ENCODE measurements at places on chromosomes 5 and 9.

GRCh38 chr5:108747111-108747773 is 455 bp upstream of the FER start:
- no peak for DNase-seq

DNA sequence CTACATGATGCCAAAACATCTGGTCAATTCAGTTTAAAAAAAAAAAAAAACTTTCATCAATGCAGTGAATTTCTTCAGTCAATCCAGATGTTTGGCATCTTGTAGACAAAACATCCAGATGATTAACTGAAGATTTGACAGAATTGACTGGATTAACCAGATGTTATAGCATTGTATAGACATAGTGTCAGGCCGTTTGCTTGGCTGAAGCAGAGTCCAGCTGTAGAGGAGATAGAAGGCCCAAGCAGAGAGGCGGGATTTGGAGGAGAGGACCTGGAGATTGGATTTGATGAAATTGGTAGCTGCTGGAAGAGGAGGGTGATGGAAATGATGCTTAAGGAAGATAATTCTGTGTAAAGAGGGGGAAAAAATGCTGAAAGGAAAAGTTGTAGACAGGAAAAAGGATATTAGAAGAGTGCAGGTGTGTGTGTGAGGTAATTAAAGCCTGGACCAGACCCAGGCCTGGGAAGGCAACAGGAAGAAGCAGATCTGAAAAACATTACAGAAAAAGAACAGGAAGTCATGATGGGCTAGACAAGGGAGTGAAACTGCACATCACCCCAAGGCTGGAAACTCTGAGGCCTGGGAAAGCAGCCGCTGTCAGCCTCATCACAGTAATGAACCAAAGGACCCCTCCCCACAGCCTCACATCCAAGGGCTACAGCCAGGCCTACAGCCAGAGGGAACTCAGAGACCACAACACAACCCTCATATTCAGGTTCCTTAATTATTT is 258.3 kb downstream of the CWC27 start:
- DNase-seq, result no peak

- DNase-seq, result no peak
Measured at GRCh38 chr5:149019679-149020078, 43.2 kb downstream of the SH3TC2 start.

DNA sequence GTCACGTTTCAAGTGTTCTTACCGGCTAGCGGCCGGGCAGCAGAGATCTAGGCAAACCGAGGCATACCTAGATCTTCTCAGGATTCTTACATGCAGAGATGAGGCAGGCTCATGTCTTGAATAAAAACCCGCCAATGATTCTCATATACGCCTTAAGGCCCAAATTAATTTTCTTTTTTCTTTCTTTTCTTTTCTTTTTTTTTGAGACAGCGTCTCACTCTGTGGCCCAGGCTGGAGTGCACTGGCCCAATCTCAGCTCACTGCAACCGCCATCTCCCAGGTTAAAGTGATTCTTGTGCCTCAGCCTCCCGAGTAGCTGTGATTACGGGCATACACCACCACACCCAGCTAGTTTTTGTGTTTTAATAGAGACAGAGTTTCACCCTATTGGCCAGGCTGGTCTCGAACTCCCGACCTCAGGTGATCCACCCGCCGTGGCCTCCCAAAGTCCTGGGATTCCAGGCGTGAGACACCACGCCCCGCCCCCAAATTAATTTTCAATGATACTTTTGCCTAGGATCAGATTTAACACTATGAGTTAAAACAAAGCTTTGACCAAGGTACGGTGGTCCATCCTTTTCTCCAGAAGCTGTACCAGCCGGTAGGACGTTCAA is 1.5 kb downstream of the C9orf40 start:
- DNase-seq, result no peak

- no peak for DNase-seq
Measured at GRCh38 chr5:143101725-143102386, 301.6 kb downstream of the NR3C1 start.

GRCh38 chr5:88548136-88548805 is 279.6 kb upstream of the TMEM161B start:
- DNase-seq, result no peak

- no peak for DNase-seq
Measured at GRCh38 chr5:135179308-135179980, 145.4 kb upstream of the PITX1 start.

DNA sequence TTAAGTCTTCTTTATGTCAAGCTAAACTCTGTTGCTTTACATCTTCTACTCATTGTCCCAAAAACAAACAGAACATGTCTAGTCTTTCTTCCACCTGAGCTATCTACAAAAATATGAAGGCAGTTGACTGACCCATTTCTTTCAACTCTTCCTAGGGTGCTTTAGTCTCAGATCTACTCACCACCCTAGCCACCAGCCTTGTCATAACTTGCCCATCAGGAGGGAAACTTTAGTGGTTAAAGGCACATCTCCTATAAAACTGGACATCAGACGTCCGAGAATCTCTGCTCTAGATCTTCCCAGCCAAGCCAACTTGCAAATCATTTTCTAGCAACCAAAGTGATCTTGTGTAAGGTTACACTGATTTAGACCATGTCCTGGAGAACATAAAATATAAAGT is 205.0 kb downstream of the ACTL7B start:
- DNase-seq, result no peak

DNA sequence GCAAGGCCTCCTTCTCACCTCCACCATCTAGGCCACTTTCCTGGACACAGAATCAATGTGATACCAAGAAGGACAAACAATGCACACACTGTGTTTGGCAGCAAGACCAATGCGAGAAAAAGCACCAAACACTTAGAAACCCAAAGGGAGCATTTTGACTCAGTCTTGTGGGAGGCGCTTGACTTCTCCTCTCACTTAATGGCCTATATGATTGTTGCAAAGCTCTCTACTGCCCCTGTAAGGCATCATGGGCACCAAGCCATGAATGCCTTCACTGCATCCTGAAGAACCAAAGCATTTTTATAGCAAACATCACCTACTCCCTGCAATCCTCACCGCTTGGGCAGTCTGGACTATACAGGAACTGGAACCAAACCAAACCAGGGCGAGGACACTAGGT is 57.5 kb downstream of the CDH6 start:
- DNase-seq, result no peak

GRCh38 chr5:174655351-174655750 is 69.0 kb upstream of the MSX2 start:
- no peak for DNase-seq

DNA sequence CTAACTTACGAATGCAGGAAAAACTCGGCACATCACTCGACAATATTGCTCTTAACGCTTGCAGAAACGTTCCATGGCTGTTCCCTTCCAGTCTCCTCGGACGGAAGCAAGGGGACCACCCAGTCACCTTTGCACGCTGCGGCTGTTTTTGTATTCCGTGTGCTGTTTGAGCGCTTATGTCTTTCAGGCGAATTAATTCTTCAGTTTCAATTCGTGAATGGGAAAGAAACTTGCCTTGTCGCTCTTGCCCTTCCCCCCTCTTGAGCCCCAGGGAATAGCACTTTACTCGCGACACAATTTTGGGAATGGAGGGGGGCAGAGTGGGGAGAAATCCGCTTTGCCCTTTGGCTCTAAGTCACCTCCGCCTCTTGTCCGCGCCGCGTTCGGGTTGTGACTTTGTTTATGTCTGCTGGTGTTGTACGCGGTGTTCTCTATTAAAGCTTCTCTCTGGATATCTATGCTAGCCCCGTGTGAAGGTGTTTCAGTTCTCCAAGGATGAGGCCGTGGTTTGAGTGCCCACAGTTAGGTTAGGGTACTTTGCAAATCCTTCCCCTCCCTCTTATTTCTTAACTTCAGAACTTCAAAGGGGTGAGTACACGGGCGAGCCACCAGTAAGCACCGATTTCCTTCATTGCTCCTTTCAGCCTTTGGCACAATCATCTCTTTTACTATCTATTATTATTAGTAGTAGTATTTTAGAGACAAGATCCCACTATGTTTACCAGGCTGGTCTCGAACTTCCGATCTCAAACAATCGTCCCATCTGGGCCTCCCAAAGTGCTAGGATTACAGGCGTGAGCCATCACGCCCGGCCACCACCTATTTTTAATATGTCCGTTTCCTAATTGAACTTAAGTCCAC is 2.7 kb downstream of the FOXB2 start:
- DNase-seq, result no peak

DNA sequence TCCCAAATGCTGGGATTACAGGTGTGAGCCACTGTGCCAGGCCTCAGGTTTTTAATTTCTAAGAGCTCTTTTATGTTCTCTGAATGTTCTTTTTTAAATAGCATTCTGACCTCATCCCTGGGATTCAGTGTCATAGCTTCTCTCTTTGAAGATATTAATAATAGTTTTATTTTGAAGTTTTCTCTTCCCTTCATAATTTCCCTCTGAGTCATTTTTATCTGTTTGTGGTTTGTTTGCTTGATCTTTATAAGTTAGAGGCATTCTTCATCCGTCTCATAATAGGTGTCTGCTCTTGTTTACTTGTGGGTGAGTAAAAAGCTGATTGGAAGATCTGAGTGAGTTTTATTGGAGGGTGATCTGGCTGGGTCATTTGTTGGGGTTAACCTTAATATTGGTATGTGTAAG is 12.5 kb upstream of the MAMDC2 start:
- DNase-seq, result no peak

- DNase-seq, result no peak
Measured at GRCh38 chr5:120465436-120465961, 1.4 kb downstream of the PRR16 start.

GRCh38 chr5:118439831-118440230 is 548.5 kb downstream of the DTWD2 start:
- no peak for DNase-seq

DNA sequence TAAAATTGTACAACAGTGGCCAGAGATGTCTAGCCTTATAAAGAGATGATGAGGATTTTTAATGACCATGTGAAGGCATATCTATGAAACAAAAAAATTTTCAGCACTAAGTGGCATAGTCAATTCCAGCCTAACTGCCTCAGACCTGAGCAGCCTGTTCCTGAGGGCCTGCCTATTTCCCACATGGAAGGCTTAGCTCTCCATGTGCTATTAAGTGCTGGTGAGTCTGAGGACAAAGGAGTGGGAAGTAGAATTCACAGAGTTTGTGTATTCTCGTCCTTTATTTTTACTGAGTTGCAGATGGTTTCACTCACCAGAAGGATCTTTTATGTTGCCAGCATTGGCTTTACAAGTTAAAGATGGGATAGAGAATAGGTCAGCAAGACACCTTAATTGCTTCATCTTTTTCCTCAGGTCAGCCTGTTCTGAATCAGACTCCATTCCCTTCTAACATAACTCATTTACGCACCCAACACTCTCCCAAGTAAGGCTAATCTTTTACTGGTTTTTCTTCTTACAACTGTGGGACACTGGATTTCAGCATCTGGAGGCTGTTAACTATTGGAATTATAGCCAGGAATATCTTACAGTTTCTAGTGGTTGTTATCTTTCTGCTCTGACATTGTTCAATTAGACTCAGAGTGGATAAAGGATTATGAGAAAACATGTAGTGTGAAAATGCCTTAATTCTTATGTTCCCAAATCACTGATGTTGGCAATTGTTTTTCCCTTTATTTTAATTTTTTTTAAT is 76.8 kb downstream of the ISOC1 start:
- DNase-seq, result no peak

- no peak for DNase-seq
Measured at GRCh38 chr5:132627470-132627869, 30.5 kb upstream of the IL13 start.

Measured in AG04449 (cell line).